ENCODE measurements at places on chromosomes 2 and 18. TPM values are rescaled to one million over a fixed set of nuclear protein-coding genes. Genes with fewer than 3 reads are reported as not detected.

CCDC121 gene
- polyA plus RNA-seq: 2.7 TPM

TMEFF2 gene
- 5.4 TPM for polyA plus RNA-seq

DNA sequence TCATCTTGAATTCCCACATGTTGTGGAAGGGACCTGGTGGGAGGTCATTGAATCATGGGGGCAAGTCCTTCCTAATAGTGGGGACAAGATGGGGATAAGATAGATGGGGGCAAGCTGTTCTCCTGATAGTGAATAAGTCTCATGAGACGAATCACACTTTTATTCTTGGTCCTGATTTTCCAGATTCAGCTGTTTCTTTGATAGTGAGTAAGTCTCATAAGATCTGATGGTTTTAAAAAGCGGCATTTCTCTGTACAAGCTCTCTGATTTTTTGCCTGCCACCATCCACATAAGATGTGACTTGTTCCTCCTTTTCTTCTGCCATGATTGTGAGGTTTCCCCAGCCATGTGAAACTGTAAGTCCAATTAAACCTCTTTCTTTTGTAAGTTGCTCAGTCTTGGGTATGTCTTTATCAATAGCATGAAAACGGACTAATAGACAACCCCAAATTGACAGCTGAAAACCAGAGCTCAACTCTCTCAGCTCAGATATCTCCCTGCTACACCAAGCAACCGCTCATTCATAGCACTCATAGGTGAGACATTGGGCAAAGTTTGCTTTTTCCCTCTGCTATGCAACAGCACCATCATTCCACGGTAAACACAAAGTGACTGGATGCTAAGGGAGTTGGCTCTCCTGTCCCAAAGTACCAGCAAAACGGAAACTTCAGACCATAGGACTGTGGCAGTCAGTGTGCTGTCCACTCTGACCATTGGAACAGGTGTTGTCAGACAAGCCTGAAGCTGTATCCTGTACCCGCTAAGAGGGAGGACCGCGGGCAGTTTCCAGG lies 44.9 kb upstream of the TBC1D8 start:
- DNase-seq: no peak

LRATD1 gene
- polyA plus RNA-seq: 0.89 TPM

OSBPL1A gene
- 26.1 TPM for polyA plus RNA-seq
